NCI-H345 (cell line): ENCODE measurements at places on chromosomes 5 and 9.
A peak's percentile ranks its signal among the peaks of the same experiment; 100 is the strongest.

- no peak for DNase-seq
Observed at GRCh38 chr9:87327575-87328125, 170.0 kb upstream of the DAPK1 start.

- peak; percentile 28 for DNase-seq
Observed at GRCh38 chr5:149618581-149619248, 37.4 kb downstream of the ARHGEF37 start.

DNA sequence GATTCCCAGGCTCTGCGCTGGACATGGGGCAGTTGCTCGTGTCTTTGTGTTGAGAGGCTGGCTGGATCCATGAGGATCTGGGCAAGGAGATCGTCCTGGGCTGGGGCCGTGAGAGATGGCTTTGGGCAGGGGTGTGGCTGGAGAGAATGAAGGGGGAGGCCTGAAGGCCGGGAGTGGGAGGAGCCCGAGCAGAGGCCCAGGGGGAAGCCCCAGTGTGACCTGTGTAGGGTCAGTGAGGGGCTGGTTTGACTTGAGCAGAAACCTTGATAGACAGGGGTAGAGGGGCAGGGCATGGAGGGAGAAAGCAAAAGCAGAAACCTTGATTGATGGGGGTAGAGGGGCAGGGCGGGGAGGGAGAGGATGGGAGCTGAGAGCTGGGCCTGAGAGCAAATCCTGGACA lies 54.4 kb upstream of the ASS1 start:
- DNase-seq, result no peak

- no peak for DNase-seq
Observed at GRCh38 chr5:168974082-168974481, 326.9 kb downstream of the SLIT3 start.

GRCh38 chr9:38062106-38062497 lies 6.9 kb downstream of the SHB start:
- no peak for DNase-seq

GRCh38 chr9:35854091-35854762 lies 16.0 kb downstream of the OR13J1 start:
- no peak for DNase-seq

- DNase-seq, result no peak
Observed at GRCh38 chr5:150214289-150214688, 24.4 kb downstream of the SLC6A7 start.

GRCh38 chr9:101706261-101706798 lies 32.1 kb downstream of the GRIN3A start:
- no peak for DNase-seq
